Stimulated activated CD4-positive, alpha-beta T cell treated with anti-CD3 and anti-CD28 coated beads, Interleukin-1b, Interleukin-23, amount 100 ng/mL, for 1 hour (primary cell): ENCODE measurements at places on chromosomes 7 and 10.

- no peak for DNase-seq
These were observed 1.3 kb downstream of the SORBS1 start for GRCh38 chr10:95559896-95560277.

DNA sequence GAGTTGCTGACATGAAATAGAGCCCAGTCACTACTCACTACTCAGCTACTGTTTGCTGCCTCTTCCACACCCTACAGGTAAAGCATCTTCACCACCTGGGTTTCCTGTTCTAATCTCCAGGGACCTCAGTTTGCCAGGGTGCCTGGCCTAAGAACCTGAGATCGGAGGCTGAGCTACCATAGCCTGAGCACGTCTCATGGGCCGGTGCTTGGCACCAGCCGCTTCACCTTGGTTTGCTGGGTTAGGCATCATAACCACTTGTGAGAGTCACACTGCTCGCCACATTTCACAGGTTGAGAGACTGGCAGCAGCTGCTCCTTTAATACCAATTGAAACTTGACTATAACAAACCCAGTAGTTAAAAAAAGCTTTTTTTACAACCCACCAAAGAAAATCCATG lies 75.1 kb downstream of the EMX2 start:
- no peak for DNase-seq

- DNase-seq: no peak
These were observed 27.7 kb upstream of the DNAAF5 start for GRCh38 chr7:698515-699475.

DNA sequence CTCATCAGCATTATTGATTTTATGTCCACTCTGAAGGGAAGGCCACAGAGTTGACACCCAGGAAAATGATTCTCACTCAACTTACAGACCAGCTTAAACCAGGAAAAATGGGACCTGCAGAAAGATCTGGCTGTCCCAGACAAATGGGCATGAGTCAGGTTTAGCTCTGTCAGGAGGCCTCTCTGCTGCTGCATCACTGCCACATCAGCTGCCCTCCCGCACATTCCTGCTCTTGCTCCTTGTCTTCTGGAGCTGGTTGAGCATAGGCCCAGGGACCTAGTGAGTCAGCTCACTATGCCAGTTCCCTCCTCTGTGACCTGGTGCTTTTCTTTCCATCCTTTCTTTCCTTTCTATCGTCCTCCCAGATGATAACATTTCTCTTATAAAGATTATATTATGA lies 18.8 kb upstream of the SMNDC1 start:
- DNase-seq: no peak

GRCh38 chr10:6866757-6867156 lies 286.7 kb upstream of the PRKCQ start:
- DNase-seq: no peak

GRCh38 chr10:59176241-59177030 lies at the start of gene PHYHIPL:
Gene PHYHIPL (plus strand): TSS chr10:59176643. CDS start chr10:59176854, 211 bp downstream.
- no peak for DNase-seq

DNA sequence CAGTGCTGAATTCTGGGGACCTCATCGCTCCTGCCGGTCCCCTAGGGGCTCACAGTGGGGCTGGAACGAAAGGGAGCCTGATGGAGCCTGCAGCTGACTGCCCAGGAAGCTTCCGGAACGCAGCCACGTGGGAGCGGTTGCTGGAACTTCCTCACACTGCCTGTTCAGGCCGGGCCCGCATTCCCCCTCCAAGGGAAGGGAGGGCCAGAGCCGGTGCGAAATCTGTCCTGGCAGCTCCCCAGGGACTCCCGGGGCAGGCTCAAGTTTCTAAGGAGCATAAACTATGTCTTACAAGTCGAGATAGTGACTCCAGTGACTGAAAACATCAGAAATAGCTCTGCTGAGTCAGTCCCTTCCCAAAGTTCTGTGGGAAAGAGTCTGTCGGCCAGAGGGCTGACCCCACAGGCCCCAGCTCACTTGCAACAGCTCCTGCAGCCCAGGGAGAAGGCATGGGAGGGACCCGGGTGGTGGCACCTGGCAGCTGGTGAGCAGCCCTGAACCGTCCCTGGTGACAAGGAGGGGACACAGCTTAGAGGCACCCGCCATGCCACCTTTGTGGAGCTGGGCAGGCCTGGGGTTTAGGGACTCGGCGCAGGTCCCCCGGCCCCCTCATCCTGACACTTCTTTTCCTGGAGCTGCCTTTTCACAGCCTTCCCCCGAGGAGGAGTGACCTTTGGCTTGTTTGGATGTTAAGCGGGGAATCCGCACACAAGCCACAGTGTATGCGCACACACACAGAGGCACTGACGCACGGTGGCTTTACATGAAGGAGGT lies 47.6 kb downstream of the PDGFA start:
- DNase-seq: no peak

DNA sequence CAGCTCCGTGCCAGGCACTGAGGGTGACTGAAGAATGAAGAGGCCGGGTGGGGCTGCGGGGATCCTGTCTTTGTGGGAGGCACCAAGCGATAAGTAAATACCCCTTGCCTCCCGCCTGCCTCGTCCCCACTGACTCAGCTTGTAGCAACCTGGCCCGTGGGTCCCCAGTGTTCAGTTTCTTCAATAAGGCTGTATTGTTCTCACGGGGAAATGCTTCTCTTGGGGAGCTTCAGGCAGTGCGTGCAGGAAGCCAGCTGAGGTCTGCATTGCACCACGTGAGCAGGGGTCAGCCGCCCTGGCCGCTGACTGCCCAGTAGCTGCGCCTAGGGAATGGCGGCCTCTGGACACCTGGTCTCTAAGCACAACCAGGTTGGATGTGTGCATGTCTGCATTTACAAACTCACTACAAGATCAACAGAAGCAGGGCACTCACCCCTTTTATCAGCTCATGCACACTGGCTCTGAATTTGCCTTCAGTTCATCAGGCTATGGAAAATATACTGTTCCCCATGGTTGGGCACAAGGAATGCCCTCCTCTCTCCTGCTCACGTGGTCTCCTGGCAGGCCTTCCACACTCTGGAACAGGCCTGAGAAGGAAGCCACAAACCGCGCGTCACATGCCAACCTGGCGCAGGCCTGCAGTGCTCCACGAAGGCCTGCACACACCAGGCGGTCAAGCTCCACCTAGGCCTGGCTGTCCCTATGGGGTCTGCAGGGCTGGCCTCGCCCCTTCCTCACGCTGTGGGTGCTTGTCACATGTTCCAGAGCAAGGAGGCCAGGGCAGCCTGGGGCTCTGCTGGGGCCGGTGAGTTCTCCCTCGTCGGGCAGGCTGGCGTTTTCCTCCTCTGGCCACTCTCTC lies 135.7 kb upstream of the RNF32 start:
- no peak for DNase-seq

- DNase-seq: no peak
These were observed 65.0 kb downstream of the FBXL13 start for GRCh38 chr7:103009466-103010185.

GRCh38 chr10:2734603-2735002 lies 332.7 kb upstream of the PFKP start:
- DNase-seq: no peak

DNA sequence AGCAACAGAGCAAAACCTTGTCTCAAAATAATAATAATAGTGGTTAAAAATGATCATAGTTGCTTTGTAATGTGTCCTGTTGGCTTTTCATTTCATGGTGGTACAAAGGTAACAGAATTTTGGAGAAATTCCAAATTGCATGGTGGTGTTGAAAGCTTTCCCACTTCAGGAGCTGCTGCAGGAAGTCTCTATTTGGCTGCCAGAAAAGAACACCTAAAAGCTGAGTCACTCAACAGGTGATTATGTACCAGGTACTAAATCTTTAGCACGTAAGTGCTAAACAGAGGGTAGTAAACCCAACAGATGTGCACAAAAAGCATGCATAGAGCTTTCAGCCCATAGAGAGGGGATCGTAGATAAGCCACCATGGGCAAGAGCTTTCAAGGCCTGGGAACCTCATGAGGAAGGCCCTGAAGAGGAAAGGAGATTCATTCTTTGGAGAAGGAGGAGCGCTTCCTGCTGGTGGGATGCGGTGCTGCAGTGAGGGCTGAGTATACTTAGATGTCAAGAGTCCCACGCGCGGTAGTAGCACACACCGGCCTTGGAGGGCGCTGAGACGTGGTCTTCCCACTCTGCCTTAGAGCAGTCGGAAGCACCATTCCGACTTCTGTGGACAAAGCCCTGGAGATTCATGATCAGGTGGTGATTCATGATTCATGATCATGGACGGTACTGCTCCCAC lies 118.7 kb downstream of the RALA start:
- no peak for DNase-seq

GRCh38 chr10:113858541-113858940 lies 4.1 kb downstream of the NHLRC2 start:
- no peak for DNase-seq

GRCh38 chr7:28408960-28409715 lies 3.2 kb upstream of the CREB5 start:
- no peak for DNase-seq

DNA sequence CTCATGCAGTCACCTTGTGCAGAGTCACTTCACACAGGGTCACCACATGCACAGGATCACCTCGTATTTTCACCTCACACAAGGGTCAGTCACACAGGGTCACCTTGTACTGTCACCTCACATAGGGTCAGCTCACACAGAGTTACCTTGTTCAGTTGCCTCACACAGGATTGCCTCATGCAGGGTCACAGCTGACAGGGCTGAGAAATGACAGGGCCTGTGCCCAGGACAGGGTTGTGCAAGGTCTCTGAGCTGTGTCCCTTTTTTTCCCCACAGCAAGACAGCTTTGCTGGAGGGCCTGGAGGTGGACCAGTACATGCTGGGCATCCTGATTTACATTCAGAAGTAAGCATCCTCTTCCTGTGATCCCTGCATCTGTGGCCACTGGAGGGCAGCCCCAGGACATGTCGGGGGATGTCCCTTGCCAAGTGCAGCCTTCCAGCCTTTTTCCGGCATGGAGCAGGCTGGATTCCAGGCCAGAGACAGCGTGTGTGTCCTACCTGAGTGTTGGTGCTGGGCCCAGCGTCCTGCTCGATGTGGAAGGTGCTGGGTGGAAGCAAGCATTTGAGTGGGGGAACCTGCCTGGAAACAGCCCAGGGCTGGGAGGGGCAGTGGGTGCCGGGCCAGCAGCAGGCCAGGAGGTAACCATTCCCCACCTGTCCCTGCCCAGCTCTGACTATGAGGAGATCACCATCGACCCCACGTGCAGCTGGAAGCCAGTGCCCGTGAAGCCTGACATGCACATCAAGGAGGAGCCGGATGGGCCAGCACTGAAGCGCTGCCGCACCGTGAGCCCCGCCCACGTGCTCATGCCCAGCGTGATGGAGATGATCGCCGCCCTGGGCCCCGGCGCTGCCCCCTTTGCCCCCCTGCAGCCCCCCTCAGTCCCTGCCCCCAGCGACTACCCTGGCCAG lies 16.3 kb downstream of the ZMIZ2 start:
- no peak for DNase-seq

DNA sequence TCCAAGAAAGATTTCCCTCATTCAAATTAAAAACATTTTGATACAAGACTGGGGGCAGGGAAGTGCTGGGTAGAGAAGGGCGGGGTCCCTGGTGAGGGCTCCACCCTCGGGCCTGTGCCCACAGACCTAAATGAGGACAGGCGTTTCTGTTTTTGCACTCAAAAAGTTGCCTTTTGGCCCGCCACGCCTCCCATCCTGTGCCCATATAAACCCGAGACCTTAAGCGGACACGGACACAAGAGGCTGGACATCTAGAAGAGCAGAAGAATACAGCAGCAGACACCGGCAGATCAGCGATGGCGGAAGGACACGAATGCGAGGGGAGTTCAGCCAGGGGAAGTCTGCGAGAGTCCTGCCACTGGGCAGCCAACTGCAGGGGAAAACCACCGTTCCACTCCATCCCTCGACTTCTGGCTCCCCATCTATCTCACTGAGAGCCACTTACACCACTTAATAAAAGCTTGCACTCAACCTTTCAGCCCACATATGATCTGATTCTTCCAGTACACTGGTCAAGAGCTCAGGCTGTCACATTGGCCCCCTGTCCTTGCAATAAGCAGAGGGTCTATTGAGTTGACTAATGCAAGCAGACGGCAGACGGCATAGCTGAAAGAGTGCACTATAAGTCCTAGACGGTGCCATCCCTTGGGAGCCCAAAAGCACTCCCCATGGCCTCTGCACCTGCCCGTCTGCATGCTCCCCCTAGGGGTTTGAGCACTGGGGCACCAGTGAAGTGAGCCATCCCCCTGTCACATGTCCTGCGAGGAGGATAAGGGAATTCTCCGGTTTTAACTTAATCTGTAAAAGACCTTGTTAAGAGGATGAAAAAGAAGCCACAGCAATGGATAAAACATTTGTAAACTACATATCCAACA lies 181.8 kb upstream of the PRSS1 start:
- DNase-seq: no peak

- DNase-seq: no peak
These were observed 19.7 kb upstream of the GDI2 start for GRCh38 chr10:5832946-5833345.

DNA sequence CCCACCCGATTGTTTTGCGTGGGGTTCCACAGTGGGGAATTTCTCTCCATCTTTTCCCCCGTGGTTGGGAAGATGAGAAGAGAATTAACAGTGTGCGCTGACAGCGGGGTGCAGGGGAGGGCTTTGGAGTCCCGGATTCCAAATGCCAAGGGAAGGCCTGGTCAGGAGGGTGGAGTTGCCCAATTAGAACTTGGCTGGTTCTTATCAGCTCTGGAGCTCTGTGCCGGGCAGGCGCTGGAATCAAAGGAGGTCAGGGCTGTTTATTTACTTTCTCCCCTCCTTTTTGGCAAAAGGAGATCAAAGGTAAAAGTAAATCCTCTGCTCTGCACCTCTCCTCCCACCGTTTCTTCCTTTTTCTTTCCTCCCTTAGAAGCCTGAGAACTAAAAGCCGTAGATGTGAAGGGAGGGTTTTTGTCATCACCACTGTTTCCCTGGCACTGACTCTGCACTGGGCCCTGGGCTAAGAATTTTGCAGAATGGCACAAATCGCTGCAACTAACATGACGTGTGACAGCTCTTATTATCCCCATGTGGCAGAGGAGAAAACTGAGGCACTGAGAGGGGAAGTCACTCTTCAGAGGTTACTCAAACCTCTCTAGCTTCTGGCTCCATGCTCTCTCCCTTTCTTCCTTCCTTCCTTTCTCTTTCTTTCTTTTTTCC lies 95.2 kb upstream of the ZNF716 start:
- no peak for DNase-seq

DNA sequence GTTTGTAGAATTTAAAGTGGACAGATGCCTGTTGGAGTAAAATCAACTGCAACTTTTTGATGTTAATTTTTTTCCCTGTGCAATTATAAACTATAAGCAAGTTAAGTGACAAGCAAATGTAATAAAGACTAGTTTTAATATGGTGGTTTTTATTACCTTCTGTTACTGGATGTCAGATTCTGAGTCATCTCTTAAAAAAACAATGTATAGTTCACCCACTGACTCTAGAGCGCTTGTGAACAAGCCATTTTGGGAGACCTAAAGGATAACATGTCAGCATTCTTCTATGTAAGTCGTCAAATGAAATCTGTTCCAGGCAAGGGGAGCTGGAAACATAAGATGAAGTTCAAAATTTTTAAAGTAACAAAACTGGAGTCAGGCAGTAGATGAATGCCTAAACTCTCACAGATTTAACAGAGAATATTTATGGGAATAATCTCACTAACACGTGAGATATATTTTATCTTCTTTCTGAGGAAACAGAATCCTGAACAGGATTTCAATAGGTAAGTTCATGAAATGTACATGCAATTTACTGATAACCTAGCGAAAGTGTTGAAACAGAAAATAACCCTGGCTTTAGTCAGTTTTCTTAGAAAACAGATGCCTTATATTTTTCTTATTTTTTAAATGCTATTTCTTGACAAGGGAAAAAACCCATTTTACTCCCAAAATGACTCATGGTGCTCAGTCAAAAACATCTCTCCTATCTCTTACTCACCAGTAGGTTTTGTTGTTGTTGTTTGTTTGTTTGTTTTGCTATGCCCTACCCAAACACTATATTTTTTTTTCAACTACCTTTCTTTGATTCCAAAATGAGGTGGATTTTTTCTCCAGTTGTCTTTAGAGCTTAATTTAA lies 91.7 kb downstream of the SLC39A12 start:
- DNase-seq: no peak
